Endothelial cell (in vitro differentiated cells): ENCODE measurements at places on chromosomes 2 and 18. TPM values are rescaled to one million over a fixed set of nuclear protein-coding genes. Genes with fewer than 3 reads are reported as not detected.

- no peak overlapping the region for H3K4me3 ChIP-seq
- H3K27ac ChIP-seq: no peak overlapping the region
- no peaks in the 10 kb centered on the region for H3K27me3 ChIP-seq
Measured at GRCh38 chr18:40812981-40813515, 1142.0 kb upstream of the PIK3C3 start.

VWC2L gene
- total RNA-seq: not detected

SKOR2 gene
- 0.38 TPM for total RNA-seq

DNA sequence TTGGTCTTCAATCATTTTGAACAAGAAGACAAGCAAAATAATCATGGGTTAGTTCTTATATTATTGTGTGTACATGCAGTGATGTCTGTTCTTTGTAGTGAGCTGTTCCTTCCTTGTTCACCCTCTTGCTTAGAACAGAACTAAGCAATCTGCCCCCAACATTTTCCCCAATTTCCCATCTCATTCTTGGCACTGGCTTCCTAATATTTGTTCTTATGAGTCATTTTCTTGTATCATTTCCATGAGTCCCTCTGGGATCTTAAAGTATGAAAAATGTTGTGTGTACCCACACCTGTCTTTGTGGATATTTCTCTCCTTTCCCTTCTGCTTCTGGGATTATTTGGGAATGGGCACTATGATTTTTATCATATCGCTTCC lies 3.5 kb upstream of the IL1B start:
- DNase-seq: no peak
- no peak overlapping the region for H3K27ac ChIP-seq
- H3K36me3 ChIP-seq: no peaks in the 10 kb centered on the region
- no peak overlapping the region for H3K4me3 ChIP-seq

DNA sequence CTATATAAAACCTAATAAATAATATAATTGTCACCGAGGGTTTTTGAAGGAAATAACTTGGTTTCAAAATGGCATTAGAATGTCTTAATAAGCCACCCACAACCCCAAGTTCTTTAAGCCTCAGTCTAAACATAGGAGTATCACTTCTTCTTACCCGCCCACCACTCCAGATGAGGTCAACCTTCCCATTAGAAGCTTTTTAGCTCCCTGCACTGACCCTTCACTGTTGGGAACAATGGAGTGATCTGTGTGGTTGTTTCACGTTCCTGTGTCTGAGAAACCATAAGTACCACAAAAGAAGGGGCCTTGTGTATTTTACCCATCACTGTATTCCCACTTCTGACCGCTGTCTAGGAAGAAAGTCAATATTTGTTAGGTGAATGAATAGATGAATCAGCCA lies 326.3 kb upstream of the ZNF521 start:
- peaks cover 14% of the 10 kb centered on the region for H3K4me1 ChIP-seq
- H3K27ac ChIP-seq: no peak overlapping the region
- DNase-seq: no peak
- no peaks in the 10 kb centered on the region for H3K36me3 ChIP-seq

ATP6V1B1 gene
- not detected for total RNA-seq

DNA sequence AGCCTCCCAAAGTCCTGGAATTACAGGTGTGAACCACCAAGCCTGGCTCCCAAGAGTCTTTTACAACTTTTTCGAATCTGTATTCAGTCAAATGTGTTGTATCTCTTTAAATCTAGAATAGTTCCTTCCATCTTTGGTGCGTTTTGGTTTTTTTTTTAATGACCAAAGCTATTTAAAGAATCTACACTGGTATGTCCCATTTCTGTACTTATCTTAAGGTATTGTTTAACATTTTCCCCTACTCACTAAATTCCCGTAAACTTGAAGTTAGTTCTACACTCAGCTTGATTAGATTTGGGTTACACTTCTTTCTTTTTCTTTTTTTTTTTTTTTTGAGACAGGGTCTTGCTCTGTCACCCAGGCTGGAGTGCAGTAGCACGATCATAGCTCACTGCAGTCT lies 63.8 kb downstream of the TMEM237 start:
- no peaks in the 10 kb centered on the region for H3K4me1 ChIP-seq
- no peaks in the 10 kb centered on the region for H3K36me3 ChIP-seq
- H3K4me3 ChIP-seq: no peak overlapping the region

GPR45 gene
- 0.21 TPM for total RNA-seq

ZNG1B gene
- total RNA-seq: 29.3 TPM

DNA sequence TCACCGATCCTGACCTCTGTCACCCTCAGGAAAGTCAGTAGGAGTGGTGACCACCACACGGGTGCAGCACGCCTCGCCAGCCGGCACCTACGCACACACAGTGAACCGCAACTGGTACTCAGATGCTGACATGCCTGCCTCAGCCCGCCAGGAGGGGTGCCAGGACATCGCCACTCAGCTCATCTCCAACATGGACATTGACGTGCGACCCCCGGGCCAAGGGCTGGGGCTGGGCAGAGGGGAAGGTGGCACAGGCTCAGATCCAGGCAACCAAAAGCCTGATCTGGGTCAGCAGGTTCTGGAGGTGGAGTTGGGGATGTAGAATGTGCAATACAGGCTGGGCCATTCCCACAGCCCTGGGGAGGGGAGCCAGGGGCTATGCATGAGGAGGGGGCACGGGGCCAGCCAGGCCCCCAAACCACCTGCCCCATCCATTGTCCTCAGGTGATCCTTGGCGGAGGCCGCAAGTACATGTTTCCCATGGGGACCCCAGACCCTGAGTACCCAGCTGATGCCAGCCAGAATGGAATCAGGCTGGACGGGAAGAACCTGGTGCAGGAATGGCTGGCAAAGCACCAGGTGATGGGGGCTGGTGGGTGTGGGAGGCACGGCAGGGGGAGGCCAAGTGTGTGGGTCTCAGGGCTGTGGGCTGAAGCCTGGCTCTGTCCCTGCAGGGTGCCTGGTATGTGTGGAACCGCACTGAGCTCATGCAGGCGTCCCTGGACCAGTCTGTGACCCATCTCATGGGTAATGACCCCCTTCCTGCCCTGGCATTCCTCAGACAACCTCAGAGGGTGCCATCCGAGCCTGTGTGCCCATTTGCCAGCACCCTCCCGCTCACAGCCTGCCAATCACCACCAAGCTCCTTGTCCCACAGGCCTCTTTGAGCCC lies 1.4 kb downstream of the ALPI start:
- no peak overlapping the region for H3K4me3 ChIP-seq

TRIB2 gene
- total RNA-seq: 10.1 TPM

GRCh38 chr2:126739141-126739540 lies 83.2 kb downstream of the GYPC start:
- DNase-seq: no peak
- H3K36me3 ChIP-seq: no peaks in the 10 kb centered on the region
- H3K4me1 ChIP-seq: no peaks in the 10 kb centered on the region
- H3K27me3 ChIP-seq: no peaks in the 10 kb centered on the region

AFTPH gene
- total RNA-seq: 13.1 TPM

DNA sequence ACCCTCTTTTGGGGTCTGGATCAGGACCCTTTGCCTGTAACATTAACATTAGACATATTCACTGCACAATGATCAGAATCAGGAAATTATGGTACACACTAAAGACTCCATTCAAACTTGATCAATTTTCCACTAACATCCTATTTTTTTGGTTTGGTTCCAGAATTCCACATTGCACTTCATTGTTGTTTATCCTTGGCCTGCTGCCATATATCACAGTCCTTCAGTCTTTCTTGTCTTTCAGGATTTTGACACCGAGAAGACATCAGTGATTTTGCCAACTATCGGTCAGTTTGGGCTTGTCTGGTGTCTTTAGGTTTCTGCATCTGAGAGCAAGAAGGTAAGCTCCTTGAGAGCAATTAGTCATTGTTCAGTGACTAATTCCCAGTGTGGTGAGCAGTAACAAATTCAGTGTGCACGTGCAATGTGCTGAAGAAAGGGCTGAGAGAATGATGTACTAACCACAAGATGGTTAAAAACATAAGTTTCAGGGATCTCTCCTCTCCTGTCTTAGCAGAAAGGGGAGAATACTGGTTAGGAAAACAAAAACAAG lies 23.5 kb downstream of the MARCHF4 start:
- H3K27me3 ChIP-seq: peaks cover 9% of the 10 kb centered on the region
- no peak overlapping the region for H3K4me3 ChIP-seq
- H3K27ac ChIP-seq: no peak overlapping the region
- peaks cover 46% of the 10 kb centered on the region for H3K4me1 ChIP-seq
- DNase-seq: no peak

LRRFIP1 gene
- 105 TPM for total RNA-seq

TBR1 gene
- 0.08 TPM for total RNA-seq

DNA sequence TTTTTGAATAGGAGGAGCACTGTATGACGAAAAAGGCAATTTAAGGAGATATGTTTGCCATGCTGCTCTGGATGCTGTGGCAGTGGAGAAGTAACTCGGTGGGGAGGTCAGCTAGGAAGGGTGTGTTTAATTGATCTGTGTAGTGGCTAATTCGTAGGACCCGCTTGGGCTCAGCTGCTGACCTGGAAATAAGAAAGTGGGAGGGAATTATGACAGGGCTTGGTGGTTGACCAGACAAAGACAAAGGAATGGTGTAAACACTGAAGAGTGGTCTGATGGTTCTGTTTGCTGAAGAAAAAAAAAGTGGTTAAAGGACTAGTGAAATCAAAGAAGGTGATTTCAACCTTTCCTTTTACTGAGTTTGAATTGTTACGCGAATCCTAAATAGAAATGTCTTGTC lies 146.0 kb downstream of the MAP4K4 start:
- peaks cover 52% of the 10 kb centered on the region for H3K36me3 ChIP-seq
- peaks cover 15% of the 10 kb centered on the region for H3K27me3 ChIP-seq
- peak overlapping the region; percentile 91 for H3K27ac ChIP-seq
- H3K4me3 ChIP-seq: peak overlapping the region; percentile 43
- DNase-seq: no peak

ICOS gene
- not detected for total RNA-seq

KCNK3 gene
- not detected for total RNA-seq

- H3K27me3 ChIP-seq: no peaks in the 10 kb centered on the region
- DNase-seq: no peak
- H3K27ac ChIP-seq: no peak overlapping the region
- H3K4me3 ChIP-seq: no peak overlapping the region
- H3K36me3 ChIP-seq: no peaks in the 10 kb centered on the region
Measured at GRCh38 chr18:53610957-53611356, 613.5 kb downstream of the MBD2 start.

- H3K4me3 ChIP-seq: no peak overlapping the region
- H3K27me3 ChIP-seq: peaks cover 2% of the 10 kb centered on the region
- H3K4me1 ChIP-seq: no peaks in the 10 kb centered on the region
- no peak for DNase-seq
Measured at GRCh38 chr18:51013259-51013658, 16.8 kb upstream of the SMAD4 start.

CRACDL gene
- 3.3 TPM for total RNA-seq

- DNase-seq: no peak
- H3K4me3 ChIP-seq: peak overlapping the region; percentile 99
- peaks cover 26% of the 10 kb centered on the region for H3K4me1 ChIP-seq
- H3K27ac ChIP-seq: peak overlapping the region; percentile 95
Measured at GRCh38 chr2:96304606-96305005, 740 bp downstream of the SNRNP200 start.

VIT gene
- total RNA-seq: 3.6 TPM

ANKRD30BL gene
- not detected for total RNA-seq

DNA sequence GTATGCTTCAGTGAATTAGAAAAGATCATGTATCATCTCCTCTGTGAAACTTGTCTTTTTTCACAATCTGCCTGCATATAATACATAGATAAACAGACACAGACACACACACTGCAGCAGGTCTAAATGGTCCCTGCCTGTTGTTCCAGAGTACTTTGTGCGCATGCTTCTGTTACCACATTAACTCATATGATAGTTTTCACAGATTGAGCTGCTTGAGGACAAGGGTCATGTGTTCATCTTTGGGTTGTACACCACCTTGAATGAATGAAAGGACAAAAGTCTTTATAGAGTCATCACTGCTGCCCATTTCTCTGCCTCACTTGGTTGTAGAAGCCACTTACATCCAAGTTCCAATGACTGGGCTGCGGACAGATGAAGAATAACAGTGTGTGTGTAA lies 72.7 kb upstream of the GLS start:
- no peaks in the 10 kb centered on the region for H3K36me3 ChIP-seq
- H3K27ac ChIP-seq: no peak overlapping the region
- no peak for DNase-seq
- peaks cover 5% of the 10 kb centered on the region for H3K27me3 ChIP-seq
- no peak overlapping the region for H3K4me3 ChIP-seq

- H3K27me3 ChIP-seq: peaks cover 29% of the 10 kb centered on the region
- H3K4me3 ChIP-seq: no peak overlapping the region
- H3K36me3 ChIP-seq: no peaks in the 10 kb centered on the region
- no peak overlapping the region for H3K27ac ChIP-seq
- DNase-seq: no peak
Measured at GRCh38 chr2:120228503-120228902, 5.3 kb upstream of the TMEM185B start.

DNA sequence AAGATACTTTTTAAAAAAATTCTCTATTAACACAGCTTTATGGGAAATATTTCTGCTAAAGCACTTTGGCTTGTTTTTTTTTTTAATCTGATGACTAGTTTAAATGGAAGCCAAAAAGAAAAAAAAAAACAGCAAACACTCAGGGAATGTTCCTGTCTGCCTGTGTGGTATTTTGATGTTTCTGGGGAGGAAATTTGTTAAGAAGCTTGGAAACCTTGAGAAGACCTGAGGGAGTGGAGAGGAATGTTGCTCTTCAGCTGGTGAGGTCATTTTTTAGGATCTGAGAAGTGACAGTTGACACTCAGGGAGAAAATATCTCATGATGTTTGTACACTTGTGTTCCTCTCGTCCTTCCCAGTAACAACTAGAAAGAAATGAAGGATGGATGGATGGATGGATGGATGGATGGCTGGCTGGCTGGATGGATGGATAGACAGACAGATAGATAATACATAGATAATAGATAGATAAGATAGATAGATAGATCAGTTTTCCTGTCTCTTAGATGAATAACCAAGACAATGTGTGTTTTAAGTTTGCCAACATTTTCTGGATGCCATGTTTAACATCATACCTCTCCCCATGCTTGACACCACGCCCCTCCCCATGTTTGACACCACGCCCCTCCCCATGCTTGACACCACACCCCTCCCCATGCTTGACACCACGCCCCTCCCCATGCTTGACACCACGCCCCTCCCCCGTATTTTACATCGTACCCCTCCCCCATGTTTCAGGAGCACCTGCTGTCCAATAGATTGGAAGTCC lies 84.8 kb downstream of the CTIF start:
- H3K27me3 ChIP-seq: peaks cover 4% of the 10 kb centered on the region
- DNase-seq: no peak
- H3K36me3 ChIP-seq: peaks cover 20% of the 10 kb centered on the region

GRCh38 chr2:48235076-48235475 lies 294.9 kb upstream of the STON1 start:
- peaks cover 6% of the 10 kb centered on the region for H3K4me1 ChIP-seq
- H3K27me3 ChIP-seq: no peaks in the 10 kb centered on the region
- no peaks in the 10 kb centered on the region for H3K36me3 ChIP-seq
- no peak overlapping the region for H3K27ac ChIP-seq
- no peak overlapping the region for H3K4me3 ChIP-seq

GRCh38 chr2:172792711-172793110 lies 57.1 kb downstream of the RAPGEF4 start:
- DNase-seq: no peak
- H3K27me3 ChIP-seq: no peaks in the 10 kb centered on the region
- no peaks in the 10 kb centered on the region for H3K36me3 ChIP-seq
- H3K4me1 ChIP-seq: peaks cover 12% of the 10 kb centered on the region
